ENCODE measurements at places on chromosomes 7 and 10. TPM values are rescaled to one million over a fixed set of nuclear protein-coding genes. Genes with fewer than 3 reads are reported as not detected.
A peak's percentile ranks its signal among the peaks of the same experiment; 100 is the strongest.

GRCh38 chr7:131652194-131652593 lies 95.8 kb upstream of the PODXL start:
- no peaks in the 10 kb centered on the region for H3K36me3 ChIP-seq
- no peak for DNase-seq
- H3K27me3 ChIP-seq = no peaks in the 10 kb centered on the region
- H3K4me3 ChIP-seq = no peak overlapping the region
- peaks cover 10% of the 10 kb centered on the region for H3K4me1 ChIP-seq

Gene TMEM243
- total RNA-seq = 16.6 TPM

DNA sequence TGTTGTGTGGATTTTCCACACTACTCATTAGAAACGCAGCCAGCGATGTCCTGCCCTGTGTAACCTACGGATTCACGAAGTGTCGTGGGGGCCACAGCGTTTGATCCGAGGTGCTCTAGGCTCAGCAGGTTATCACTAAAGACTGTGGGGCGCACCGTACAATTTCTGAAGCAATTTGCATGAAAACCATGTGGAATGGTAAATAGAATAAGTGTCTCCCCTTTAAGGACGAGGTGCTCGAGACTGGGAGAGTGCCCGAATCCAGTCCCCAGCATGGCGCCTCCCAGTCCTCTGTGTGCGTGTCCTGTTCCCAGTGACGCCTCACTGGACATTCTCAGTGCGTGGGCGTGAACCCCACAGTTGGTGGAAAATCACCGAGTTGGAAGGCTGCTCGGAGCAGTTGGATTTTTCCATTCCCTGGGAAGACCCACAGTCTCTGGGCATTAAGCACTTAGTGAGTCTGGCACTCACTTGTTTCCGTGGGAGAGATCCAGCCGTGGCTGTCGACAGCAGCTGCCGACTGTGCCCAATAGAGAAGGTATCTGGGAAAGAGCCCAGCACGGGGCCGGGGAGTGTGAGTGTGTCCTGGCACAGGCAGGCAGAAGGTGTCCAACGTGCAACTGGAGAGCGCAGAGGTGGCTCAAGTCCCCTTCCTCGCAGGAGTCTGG lies 37.0 kb downstream of the PFKP start:
- no peak overlapping the region for H3K27ac ChIP-seq
- H3K4me3 ChIP-seq = no peak overlapping the region
- H3K27me3 ChIP-seq = no peaks in the 10 kb centered on the region
- DNase-seq = no peak
- no peaks in the 10 kb centered on the region for H3K36me3 ChIP-seq

Gene EMX2
- total RNA-seq = not detected

DNA sequence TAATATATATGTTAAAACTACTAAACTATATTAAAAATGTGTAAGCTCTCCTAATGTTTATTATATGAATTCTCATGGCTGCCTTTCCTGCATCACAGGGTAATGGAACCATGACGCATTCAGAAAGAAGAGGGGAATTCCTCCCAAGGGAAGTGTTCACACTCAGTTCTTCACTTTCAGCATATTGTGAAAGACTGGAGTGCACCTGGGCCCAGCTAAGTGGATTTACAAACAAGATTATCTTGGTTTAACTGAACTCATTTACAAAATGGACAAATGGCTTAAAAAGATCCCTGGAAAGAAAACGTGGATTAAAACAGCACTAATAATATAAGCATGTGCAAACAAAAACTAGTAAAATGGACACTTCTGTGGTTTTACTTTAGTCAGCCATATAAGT lies 149.8 kb downstream of the DOCK4 start:
- DNase-seq = no peak
- no peaks in the 10 kb centered on the region for H3K27me3 ChIP-seq
- no peak overlapping the region for H3K4me3 ChIP-seq
- H3K27ac ChIP-seq = no peak overlapping the region
- no peaks in the 10 kb centered on the region for H3K36me3 ChIP-seq
- H3K4me1 ChIP-seq = 0 out of 2 replicates have a peak, but pooled peaks cover 5% of the 10 kb centered on the region

DNA sequence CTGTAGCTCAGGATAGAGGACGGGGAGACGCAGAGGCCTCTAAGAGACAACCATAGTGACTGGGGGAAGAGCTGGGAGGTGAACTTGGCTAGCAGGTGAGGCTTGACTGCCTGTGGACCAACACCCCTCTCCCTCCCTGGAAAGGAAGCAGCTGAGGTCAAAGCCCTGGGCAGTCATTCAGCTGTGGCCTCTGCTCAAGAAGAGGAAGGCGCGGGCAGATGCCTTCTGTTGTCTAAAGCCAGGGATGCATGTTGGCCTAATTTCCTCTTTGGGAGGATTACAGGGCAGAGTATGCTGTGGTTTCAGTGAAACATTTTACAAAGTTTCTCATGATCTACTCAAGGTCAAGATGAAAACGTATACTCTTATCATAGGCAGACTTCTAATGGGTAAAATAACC lies 327.1 kb downstream of the PRPF18 start:
- H3K36me3 ChIP-seq = no peaks in the 10 kb centered on the region
- no peaks in the 10 kb centered on the region for H3K27me3 ChIP-seq
- no peak for DNase-seq
- no peak overlapping the region for H3K4me3 ChIP-seq

DNA sequence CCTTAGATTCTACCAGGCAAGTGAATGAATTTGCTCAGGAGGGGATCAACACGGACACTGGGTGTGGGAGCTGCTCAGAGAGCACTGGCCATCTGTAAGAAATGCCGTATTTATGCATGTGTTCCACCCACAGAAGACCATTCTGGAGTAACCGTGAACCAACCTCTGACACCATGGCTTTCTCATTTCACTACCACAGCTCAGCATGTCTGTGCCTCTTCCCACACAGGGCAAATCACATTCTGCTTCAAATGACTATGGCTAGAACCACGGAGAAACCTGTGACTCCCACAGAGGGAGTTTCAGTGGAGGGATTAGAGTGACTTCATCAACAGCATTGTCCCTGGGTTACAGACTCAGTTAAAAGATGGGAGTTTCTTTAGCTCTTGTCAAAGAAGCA lies 893.4 kb downstream of the XPNPEP1 start:
- no peak overlapping the region for H3K27ac ChIP-seq
- H3K27me3 ChIP-seq = no peaks in the 10 kb centered on the region
- H3K4me3 ChIP-seq = no peak overlapping the region

DNA sequence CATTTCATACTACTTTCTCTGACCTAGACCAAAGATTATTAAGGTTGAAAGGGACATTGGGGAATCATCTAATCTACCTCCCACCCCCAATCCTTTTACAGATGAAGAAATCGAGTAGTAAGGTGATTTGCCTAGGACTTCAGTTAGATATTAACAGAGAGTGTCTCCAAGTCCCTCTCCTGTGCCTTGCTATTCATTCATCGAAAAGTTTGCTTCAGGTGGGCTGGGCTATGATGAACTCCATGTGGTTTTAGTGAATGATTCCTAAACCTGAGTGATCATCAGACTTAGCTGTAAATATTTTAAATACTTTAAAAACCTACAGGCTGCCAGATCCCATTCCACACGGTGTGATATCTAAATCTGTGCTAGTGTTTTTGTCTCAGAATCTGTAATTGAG lies 259.4 kb upstream of the SORCS1 start:
- no peak for DNase-seq
- no peak overlapping the region for H3K4me3 ChIP-seq
- H3K27me3 ChIP-seq = no peaks in the 10 kb centered on the region
- H3K27ac ChIP-seq = no peak overlapping the region
- H3K36me3 ChIP-seq = no peaks in the 10 kb centered on the region

DNA sequence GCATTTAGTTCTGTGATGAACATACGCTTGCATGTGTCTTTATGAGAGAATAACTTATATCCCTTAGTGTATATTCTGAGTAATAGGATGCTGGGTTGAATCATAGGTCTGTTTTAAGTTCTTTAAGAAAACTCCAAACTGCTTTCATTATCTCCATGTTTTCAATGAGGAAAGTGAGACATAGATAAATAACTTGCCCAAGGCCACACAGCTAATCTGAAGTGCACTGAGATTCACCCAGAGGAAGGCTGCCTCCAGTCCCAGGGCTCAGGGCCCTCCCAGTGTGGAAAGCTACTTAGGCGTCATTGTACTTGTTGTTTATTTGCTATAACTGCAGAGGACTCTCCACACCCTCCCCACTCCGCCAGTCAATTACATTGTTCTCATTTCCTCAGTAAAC lies 126.7 kb downstream of the INHBA start:
- H3K4me3 ChIP-seq = no peak overlapping the region
- peak; percentile 56 for DNase-seq
- no peaks in the 10 kb centered on the region for H3K27me3 ChIP-seq
- H3K36me3 ChIP-seq = no peaks in the 10 kb centered on the region

Gene STYXL1
- 61.3 TPM for total RNA-seq

GRCh38 chr7:105532709-105533460 lies 884 bp downstream of the RINT1 start:
- peak overlapping the region; percentile 91 for H3K4me3 ChIP-seq
- peak; percentile 12 for DNase-seq

GRCh38 chr7:97971120-97971989 lies 18.6 kb downstream of the OCM2 start:
- H3K4me1 ChIP-seq = peaks cover 11% of the 10 kb centered on the region
- H3K27me3 ChIP-seq = no peaks in the 10 kb centered on the region
- peaks cover 7% of the 10 kb centered on the region for H3K36me3 ChIP-seq
- DNase-seq = peak; percentile 19
- H3K4me3 ChIP-seq = peak overlapping the region; percentile 99

DNA sequence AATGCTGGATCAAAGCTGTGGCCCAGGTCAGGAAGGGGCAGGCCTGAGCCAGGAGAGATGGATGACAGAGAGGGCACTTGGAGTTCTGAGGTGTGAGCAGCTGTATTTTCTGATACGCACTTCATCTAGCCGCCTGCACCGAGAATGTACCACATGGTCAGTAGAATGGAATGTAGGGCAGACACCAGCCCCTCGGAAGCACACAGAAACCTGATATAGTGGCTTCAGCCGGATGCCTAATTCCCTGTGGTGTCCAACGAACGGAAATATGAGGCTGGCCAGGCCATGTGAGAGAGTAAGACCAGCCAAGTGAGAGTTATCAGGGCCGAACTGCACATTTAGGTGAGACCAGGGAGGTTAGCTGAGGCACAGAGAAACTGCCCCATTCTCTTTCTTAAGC lies 46.7 kb upstream of the PLCE1 start:
- no peak overlapping the region for H3K27ac ChIP-seq
- no peaks in the 10 kb centered on the region for H3K36me3 ChIP-seq
- peak; percentile 16 for DNase-seq
- no peaks in the 10 kb centered on the region for H3K27me3 ChIP-seq

Gene FKBP6
- not detected for total RNA-seq

DNA sequence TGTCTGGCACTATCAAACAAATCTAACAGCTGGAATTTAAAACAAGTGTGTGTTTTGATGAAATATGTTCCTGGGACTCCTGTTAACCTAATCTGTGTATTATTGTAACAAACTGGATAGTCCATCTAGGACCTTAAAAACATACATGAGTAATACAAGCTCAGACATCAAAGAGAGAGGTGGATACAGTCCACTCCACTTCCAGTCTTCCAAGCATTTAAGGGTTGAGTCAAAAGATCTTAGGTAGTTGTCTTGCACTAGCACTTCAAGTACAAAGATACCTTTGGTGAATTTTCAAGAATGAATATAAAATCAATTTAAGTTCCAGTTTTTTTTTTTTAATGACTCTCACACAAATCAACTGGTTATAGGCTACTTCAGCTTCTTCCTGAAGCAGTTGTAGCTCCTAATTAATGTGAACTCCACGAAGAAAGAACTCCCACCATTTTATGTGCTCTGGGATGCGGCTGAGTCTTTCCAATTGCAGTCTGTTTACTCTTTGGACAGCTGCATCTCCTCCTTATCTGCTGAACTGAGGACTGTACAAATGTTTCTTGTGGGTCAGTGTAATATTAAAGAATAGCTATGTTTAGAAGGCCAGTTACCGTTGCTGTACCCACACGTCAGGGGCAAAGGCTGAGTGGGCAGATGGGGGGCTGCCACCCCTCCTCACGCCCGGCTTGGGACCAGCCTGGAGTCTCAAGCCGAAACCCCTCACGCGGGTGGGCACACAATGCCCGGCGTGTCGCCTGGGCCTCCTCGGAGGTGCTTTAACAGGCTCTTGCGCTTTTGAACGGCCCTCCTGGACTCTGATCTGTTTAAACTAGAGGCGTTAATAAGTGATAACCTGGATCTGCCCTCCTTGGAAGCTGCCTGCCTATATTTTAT lies 2.9 kb upstream of the IGF2BP3 start:
- H3K27me3 ChIP-seq = peaks cover 19% of the 10 kb centered on the region
- H3K27ac ChIP-seq = no peak overlapping the region
- no peak overlapping the region for H3K4me3 ChIP-seq
- no peak for DNase-seq
- peaks cover 23% of the 10 kb centered on the region for H3K4me1 ChIP-seq

DNA sequence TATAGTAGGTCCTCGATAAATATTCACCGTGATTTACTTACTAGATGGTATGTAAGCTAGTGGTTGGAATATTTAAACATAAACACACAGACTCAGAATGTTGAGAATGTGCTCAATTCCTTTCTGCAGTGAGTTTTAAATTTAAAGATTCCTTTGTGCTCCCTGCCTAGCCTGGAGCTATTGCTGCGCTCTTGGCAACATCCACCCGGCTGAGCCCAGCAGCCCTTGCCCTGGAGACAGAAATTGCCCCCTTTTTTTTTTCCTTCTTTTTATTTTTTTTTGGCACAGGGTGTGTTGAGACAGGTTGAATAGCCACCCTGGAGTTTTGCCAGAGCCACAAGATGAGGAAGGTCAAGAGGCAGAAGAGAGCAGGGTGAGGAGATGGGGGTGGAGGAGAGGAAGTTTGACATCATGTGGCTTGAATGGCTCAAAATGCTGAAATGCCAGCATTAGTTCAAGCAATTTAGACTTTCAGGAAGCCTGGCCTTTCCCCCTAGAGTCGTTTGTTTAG lies 180.8 kb downstream of the PRKCQ start:
- H3K27ac ChIP-seq = no peak overlapping the region
- H3K4me1 ChIP-seq = peaks cover 9% of the 10 kb centered on the region
- H3K4me3 ChIP-seq = no peak overlapping the region
- no peak for DNase-seq
- H3K27me3 ChIP-seq = no peaks in the 10 kb centered on the region

GRCh38 chr10:11553773-11554381 lies 57.6 kb downstream of the USP6NL start:
- DNase-seq = no peak
- H3K4me1 ChIP-seq = peaks cover 24% of the 10 kb centered on the region
- H3K27me3 ChIP-seq = no peaks in the 10 kb centered on the region
- no peaks in the 10 kb centered on the region for H3K36me3 ChIP-seq
- no peak overlapping the region for H3K27ac ChIP-seq
- H3K4me3 ChIP-seq = no peak overlapping the region

- H3K27ac ChIP-seq = no peak overlapping the region
- H3K36me3 ChIP-seq = 0 out of 2 replicates have a peak, but pooled peaks cover 3% of the 10 kb centered on the region
- 0 out of 2 replicates have a peak, but pooled peaks cover 4% of the 10 kb centered on the region for H3K4me1 ChIP-seq
Observed at GRCh38 chr7:14590206-14590605, 312.3 kb downstream of the DGKB start.

Gene ATOH7
- total RNA-seq = not detected

DNA sequence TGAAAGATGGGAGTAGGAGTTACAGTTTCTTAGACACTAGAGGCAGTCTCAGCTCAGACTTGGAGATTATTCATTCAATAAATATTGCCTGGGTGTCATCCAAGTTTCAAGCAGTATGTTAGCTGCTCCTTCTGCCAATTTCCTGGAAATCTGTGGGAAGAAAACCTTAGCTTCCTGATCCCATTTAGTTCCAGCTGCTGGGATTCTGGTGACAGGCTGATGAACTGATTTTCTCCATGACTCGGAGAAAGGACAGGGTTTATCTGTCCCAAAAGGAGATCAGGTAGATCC lies 95.8 kb downstream of the CLEC2L start:
- peaks cover 12% of the 10 kb centered on the region for H3K4me1 ChIP-seq
- peak overlapping the region; percentile 30 for H3K27ac ChIP-seq
- DNase-seq = peak; percentile 69
- H3K36me3 ChIP-seq = peaks cover 62% of the 10 kb centered on the region
